AG04449 (cell line): ENCODE measurements at places on chromosomes 5 and 9.
A peak's percentile ranks its signal among the peaks of the same experiment; 100 is the strongest.

DNA sequence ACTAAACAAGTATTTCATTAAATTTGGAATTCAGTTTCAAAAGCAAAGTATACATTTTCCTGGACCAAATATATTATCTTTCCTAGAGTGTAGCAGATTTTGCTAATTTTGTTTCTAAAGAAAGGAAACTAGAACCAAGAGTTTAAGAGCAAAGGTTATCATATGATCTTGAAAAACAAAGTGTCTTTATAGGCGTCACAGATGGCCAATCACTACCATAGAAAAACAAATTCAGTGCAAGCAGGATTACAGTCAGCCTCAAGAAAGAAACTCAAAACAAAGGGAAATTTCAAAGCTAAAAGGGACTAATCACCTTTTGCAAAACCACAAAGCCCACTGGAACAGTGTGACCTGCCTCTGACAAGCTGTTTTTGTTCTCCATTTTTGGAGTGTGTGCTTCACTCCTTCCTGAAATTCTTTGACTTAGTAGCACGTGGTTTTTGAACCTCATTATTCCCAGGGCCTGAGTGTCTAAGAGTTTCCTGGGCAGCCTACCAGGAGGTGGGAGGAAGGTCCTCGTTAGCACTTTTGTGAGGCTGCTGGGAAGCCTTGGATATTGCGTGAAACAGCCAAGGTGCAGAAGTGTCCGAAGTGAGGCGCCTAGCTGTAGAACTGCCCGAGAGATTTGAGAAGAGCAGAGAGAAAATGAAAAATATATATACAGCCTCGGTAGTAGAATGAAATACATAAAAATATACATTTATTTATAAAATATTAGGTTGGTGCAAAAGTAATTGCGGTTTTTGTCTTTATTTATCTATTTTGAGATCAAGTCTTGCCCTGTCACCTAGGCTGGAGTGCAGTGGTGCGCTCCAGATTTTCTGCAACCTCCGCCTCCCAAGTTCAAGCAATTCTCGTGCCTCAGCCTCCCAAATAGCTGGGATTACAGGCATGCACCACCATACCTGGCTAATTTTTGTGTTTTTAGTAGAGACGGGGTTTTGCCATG lies 246.1 kb downstream of the MARCHF11 start:
- no peak for DNase-seq

DNA sequence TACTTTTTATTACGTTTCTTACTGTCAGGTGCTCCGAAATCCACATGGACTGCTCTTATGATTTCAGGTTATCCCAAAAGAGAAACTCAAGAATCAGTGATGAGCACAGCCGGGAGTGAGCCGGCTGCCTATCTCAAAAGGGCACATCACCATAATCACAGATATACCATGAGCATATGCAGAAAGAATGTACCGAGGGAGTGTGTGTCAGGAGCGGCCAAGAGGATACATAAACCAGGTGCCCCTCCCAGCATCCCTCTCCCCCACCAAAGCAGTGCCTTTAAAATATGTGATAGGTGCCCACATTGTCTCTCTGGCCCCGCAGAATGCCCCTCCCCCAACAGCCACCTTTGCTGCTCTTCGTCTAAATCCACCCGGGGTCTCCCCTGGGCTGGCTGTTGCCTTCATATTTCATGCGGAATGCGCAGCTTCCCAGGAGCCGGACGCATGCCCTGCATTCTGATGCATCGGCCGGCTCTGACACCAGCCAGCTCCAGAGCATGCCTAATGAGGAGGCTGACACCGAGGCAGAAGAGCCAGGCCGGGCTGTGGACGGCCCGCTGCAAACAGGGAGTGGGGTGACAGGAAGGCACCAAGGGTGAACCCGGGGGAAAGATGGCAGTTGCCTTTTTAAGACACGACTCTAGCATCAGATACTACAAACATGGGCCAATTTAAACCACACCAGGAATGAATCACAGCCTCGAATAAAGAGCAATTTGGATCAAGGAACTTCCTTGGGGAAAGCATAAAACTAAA lies 652.3 kb downstream of the BNC2 start:
- no peak for DNase-seq

DNA sequence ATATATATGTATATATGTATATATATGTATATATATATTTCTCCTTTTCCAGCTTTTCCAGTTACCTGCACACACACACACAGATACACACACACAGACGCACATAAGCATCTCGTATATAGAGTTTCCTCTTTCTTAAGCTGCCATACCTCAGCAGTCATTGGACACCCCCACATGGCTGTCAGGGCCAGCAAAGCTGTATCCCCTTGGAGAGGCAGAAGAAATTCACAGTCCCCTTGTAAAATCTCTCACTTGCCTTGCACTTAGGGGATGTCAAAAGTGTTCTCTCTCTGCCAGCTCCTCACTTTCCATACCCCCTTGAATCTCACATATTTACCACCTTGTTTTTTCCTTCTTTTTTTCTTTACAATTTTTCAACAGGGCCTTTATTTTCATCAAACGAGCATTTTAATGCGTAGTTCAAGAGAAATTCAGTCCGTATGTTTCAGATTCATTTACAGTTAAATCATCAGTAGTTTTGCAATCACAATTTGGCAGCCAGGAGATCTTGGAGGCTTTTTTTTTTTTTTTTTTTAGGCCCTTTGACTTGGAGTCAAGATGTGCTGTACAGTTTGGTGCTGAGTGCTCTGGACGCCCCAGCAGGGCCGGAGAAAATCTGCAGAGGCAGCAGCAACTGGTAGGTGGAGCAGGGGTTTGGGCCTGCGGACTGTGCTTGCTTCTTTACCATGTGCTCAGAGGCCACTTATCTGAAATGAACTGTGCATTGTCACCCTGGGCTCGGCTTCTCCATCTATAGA lies 244.9 kb upstream of the KLF4 start:
- DNase-seq, result peak; percentile 42

GRCh38 chr5:1963358-1963757 lies 80.6 kb upstream of the IRX4 start:
- no peak for DNase-seq

GRCh38 chr5:158300256-158300655 lies 441.3 kb upstream of the CLINT1 start:
- no peak for DNase-seq

DNA sequence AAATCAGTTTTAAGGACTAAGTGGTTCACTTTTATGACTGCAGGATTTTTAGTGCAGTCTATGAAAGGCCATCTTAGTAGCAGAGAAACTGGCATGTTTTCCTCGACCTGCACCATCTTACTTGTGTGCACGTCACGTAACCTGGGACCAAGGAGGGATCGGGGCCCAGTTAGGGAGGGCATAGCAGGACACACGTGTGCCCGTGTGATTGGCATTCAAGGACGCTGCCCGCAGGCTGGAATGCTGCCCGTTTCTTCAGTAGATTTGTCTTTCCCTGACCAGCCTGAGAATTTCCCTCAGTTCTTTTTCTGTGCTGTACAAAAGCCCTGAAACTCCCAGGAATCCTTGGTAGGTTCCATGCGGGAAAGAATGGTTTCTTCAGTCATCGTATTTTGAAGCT lies 196.3 kb downstream of the TRIO start:
- no peak for DNase-seq

DNA sequence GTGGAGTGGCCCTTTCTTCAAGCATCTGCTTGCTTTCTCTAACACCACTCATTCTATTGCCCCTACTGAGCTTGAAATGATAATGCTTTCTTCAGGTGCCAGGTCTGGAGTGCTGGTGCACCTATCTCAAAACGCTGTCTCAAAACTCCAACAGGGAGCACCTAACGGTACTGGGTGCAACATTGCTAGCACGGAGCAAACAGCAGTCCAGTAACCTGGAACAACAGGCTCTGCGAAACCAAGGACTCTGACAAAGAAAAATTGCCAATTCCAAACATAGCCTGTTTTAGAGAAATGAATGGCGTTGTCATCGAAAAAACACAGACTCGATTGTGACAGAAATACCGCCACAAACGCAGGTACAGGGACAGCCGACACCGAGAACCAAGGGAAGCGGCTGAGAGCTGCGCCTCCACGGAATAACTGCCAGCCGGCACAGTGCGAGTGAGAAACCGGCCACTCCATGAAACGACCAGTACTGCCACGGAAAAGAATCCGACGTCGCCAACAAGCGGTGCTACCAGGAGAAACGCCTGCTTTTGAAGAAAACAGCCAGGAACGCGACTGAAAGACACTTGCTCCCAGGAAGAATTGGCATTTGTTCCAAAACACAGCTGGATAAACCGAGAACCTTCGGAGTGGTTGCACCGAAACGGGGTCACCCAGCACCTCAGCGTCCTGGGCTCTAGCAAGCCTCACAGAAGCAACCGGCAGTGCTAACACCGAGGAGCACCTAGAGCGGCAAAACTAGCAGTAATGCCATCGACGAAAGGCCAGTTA lies 3.1 kb downstream of the ANXA2R start:
- no peak for DNase-seq

GRCh38 chr9:20621471-20622329 lies 599 bp downstream of the MLLT3 start:
- DNase-seq, result no peak

DNA sequence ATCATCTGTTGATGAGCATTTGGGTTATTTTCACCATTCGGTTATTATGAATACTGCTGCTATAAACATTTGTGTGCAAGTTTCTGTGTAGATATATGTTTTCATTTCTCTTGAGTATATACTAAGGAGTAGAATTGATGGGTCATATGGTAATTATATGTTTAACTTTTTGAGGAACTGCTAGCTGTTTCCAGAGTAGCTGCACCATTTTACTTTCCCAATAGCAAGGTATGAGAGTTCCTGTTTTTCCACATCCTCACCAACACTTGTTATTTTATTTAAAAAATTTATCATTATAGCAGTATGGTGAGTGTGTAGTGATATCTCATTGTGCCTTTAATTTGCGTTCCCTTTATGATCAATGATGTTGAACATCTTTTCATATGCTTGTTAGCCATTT lies 29.2 kb downstream of the CD14 start:
- DNase-seq, result no peak

- DNase-seq, result no peak
Measured at GRCh38 chr9:19231126-19231903, 822 bp downstream of the DENND4C start.

DNA sequence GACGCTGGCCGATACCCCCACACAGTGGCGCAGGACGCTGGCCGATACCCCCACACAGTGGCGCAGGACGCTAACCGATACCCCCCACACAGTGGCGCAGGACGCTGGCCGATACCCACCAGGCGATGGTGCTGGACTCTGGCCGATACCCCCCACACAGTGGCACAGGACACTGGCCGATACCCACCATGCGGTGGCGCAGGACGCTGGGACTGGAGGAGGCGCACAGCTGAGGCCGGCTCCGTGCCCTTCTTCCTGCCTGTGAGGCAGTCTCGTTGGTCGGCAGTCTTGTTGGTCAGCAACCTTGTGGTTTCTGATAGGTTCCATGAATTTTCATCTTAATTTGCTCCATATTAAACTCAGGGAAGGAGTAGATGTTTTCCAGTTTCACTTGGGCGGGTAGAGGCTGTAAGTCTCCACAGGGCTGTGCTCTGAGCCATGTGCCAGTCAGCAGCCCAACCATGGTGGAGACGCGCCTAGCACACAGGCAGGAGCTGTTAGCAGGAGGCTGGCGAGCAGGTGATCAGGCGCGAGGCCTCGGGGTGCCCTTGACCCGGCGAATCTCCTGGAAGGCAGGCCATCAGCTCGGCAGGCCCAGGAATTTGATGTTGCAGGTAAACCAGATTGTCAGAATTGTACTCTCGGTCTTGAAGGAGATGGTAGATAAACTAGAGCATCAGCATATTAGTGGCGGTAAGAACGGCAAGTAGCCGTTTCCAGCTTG lies 75.6 kb downstream of the EHMT1 start:
- no peak for DNase-seq

DNA sequence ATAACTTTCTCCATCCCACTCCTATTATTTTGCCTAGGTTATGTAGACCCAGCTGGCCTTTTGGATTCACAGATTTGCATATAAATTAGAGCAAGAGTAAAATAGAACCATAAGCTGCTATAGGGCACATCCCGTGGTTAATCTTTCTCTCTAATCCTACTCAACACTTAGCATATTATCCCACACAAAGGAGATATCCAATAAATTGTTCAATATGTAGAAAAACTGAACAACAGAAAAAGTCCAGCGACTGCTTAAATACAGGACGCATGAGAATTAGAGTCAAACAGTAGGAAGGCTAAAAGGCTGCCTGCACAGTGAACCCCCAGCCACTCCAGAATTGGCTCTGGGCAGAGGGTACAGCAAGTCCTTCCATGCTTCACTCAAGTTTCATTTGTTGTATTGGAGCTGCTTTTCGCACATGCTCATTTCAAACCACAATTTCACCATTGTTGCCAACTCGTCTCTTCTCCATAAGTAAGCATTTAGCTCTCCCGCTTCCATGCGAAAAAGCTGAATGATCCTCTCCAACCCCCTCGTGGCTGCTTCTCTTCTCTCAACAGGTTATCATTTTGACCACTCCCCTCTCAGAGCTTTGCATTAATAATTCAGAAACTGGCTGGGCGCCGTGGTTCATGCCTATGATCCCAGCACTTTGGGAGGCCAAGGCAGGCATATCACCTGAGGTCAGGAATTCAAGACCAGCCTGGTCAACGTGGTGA lies 14.1 kb upstream of the IQGAP2 start:
- no peak for DNase-seq

DNA sequence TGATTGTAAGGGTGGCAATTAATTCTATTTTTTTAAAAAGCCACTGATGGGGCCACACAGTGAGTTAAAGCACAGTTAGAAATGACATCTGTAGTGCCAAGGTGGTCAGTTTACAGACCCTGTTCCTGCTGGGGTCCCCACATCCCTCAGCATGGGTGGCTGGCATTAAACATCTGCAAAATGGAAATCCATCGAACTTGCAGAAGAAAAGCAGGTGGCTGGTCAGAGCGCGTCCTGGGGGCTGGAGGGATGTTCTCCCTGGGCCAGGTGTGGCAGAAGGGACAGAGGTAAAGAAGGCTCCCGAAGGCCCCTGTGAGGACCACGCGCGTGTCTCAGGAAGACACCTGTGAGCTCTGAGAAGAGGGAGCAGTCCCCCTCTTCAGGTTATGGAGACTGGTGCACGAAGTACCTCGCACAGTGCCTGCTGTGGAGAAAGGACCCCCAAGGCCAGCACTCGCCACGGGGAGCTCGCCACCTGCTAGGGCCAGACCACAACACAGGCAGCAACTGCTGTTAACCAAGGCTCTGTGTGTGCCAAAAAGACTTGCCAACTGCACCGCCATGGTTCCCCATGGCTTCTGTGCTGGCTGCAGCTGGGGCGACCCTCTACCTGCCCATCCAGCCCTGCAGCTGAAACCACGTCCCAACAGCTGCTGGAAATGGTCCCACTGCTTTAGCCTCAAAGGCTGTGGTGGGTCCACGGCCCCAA lies 65.2 kb downstream of the RASGEF1C start:
- DNase-seq, result no peak

DNA sequence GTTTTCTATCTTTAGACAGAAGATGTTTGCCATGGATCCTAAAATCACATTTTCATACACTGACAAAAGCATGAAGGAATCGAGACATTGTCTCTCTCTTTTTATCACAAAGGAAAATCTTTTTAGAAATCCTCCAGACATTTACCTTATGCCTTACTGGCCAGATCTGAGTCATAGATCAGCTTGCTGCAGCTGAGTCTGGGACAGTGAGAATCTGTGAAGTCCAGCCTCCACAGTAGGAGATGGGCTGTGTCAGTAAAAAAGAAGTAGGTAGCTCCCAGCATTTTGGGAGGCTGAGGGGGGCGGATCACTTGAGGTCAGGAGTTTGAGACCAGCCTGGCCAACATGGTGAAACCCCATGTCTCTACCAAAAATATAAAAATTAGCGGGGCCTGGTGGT lies 333.4 kb upstream of the ZNF462 start:
- no peak for DNase-seq

- no peak for DNase-seq
Measured at GRCh38 chr9:133121198-133121914, at the start of gene RALGDS. TSS of gene RALGDS (minus strand) at chr9:133121240. CDS start at chr9:133121154, 86 bp downstream.
